Activated T-helper 1 cell treated with anti-CD3 and anti-CD28 coated beads, Interleukin-2, amount 50 U/mL, for 16 hours (primary cell): ENCODE measurements at places on chromosomes 3 and 15.

DNA sequence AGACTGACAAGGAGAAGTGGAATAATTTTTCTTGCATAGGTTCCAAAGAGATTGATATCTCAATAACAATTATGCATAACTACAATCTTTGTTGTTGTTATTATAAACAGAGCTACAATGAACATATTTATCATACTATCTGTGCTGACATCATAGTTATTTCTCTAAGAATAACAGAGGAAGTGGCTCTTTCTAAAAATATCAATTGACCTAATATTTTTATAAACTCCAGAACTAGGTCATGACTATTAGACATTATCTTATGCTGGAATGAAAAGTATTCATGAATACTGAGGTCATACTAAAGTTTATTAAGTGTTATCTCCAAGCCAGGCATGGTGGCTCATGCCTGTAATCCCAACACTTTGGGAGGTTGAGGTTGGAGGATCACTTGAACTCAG, 114.1 kb downstream of the DCLK3 start:
- no peak for DNase-seq

DNA sequence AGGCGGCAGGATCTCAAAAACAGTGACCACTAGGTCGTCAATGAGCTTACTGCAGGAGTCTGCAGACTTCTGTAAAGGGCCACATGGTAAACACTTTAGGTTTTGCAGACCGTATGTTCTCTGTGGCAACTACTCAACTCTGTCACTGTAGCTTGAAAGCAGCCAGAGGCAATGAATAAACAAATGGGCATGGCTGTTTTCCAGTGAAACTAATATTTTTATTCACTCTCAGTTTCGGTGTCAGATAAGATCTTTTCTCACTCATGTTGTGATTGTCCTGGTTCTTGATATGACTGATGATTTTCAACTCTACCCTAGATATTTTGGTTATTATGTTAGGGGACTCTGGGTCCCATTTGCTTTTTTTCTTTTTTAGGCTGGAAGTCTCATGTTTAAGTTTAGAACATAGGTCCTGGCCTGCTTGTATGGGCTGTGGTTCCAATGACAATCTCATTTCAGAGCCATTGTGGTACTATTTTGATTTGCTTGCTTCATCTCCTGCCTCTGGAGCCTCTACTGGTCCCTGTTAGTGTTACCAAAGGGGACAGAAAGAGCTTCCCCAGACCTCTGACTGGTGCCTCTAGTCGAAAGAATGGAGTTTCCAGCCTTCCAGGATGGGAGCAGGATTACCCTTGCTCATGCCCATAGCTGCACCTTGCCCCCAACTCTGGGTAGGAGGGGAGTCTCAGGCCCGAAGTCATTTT, 222.0 kb downstream of the STT3B start:
- DNase-seq: no peak

DNA sequence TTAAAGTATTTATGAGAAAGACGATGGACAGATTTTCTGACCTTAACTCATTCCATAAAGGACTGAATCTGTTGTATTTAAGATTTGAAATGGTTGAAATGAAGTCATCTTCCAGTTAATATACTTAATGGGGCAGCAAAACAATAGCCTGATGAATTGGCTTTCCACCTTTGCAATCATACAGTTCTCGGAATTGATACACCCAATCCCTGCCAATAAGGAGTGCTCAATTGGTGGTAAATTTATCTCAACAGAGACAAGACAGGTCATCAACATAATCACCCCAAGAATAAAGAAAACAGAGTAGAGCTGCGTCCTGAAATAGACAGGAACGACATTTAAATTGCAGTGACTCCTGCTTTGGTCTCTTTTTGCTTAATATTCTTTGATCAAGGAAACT, 11.2 kb downstream of the ANXA2 start:
- DNase-seq: no peak

- DNase-seq: no peak
These were observed 352 bp downstream of the CHRD start for GRCh38 chr3:184380185-184380626.

GRCh38 chr3:165788531-165788930, 48.7 kb downstream of the BCHE start:
- no peak for DNase-seq
